ENCODE measurements at places on chromosomes 1 and 21. TPM values are rescaled to one million over a fixed set of nuclear protein-coding genes. Genes with fewer than 3 reads are reported as not detected.

CGN gene
- 2.3 TPM for total RNA-seq

ZNF593OS gene
- not detected for total RNA-seq

DNA sequence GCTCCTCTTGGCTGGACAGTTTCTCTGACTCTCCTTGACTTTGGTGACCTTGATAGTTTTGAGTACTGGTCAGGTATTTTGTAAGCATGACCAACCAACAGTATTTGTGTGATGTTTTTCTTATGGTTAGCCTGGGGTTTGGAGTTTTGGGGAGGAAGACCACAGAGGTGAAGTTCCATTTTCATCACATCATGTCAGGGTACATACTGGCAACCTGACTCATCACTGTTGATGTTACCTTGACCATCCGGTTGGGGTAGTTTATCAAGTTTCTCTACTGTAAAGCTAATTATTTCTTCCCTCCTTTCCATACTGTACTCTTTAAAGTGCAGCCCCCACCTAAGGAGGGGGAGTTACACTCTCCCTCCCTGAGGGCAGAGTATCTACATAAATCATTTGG is 13.4 kb downstream of the OSCP1 start:
- DNase-seq, result no peak

GRCh38 chr1:34785875-34786470 is 5.0 kb downstream of the GJB3 start:
- DNase-seq, result no peak

- no peak for DNase-seq
Measured at GRCh38 chr1:111747282-111747734, 8.1 kb upstream of the INKA2 start.
